ENCODE measurements at places on chromosomes 7 and 10.

DNA sequence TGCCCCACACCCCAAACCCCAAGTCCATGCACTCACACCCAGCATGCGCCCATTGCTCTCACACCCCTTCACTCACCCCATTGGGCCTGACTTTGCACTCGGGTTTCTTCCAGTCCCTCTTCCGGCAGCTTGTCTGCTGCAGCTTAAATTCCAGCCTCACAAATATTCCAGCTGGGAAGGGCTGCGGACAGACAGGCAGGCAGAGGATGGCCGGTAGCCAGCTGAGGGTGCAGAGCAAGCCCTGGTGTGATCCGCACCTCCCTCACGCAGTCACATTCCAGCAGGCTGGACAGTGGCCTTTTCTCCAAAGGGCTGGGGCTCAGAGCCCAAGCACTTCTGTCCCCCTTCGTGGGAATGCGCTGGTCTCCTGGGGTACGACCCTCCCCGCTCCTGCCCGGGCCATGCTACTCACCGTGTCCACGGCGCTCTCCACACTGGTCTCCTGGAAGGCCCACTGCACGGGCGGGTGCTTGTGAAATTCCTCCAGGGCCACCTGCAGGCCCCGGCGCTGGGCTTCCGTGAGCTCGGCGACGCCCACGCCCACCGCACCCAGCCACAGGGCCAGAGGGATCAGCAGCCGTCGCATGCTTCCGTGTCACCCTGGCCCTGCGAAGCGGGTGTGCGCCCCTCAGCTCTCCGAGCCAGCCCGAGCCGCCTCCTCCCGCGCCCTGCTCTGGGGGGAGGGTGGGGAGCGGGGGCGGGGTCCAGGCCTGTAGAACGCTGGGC is 1.2 kb downstream of the RARRES2 start:
- no peak for DNase-seq

DNA sequence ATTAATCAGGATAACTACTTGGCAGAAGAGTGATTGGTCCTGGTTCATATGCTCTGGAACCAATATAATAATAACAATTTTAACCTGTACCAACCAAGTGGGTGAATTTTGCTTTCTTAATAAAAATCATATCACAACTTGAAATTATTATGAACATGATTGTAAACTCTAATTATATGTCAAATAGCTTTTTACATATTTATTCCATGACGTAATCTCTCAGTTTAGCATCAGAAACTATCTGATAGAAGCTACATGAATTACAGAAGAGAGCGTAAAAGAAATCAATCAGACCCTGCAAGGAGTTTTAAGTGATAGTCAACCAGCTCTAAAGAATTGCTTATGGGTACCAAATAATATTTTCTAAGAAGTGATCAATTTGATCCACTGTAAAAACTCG is 10.1 kb downstream of the GNG11 start:
- no peak for DNase-seq

DNA sequence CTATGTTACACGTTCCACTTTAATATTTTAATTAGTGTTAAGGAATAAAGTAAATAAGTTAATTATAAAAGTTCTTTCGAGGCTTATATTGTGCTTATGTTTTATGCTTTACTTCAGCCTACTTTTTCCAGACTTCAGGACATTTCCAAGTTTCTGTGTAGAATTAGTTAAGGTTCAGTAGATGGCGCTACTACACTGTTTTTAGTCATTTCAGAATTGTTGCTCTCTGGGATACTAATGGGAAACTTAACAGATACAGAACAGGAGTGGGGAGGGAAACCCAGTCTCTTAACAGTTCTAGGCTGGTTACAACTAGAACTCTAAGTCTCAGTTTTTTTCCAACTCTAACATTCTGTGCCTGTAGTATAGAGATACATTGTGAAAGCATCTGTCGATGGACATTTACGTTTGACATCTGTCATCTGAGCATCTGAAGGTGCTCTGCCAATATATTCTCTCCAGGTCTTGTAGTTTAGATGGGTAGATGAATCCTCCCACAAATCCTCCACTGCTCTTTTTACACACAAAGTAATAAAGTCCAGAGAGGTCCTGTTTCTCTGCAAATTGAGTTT is 56.8 kb upstream of the FAM171A1 start:
- DNase-seq = no peak

DNA sequence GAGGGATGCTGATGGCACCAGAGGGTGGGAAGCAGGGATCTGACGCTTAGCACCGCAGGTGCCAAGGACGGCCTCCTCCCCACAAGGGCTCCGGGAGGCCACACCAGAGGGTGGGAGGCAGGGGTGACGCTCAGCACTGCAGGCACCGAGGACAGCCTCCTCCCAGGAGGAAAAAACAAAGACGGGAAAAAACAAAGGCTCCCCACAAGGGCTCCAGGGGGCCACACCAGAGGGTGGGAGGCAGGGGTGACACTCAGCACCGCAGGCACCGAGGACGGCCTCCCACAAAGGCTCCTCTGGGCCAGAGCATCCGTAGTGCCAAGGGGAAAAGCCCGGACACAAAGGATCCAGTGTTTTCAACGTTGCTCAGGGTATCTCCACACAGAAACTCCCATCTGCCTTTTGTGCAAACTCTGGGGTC is 25.6 kb downstream of the DIP2C start:
- DNase-seq = no peak

DNA sequence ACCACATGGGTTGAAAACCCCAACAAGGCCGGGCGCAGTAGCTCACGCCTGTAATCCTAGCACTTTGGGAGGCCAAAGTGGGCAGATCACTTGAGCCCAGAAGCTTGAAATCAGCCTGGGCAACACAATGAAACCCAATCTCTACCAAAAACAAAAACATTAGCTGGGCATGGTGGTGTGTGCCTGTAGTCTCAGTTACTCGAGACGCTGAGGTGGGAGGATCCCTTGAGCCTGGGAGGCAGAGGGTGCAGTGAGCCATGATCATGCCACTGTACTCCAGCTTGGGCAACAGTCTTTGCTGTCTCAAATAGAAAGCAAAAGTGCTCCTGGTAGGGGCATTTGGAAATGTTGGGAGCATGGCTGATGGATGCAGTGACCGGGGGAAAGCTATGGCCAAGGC is 209.6 kb upstream of the PLXNA4 start:
- DNase-seq = no peak

GRCh38 chr10:114811862-114812261 is 9.7 kb upstream of the FHIP2A start:
- no peak for DNase-seq

DNA sequence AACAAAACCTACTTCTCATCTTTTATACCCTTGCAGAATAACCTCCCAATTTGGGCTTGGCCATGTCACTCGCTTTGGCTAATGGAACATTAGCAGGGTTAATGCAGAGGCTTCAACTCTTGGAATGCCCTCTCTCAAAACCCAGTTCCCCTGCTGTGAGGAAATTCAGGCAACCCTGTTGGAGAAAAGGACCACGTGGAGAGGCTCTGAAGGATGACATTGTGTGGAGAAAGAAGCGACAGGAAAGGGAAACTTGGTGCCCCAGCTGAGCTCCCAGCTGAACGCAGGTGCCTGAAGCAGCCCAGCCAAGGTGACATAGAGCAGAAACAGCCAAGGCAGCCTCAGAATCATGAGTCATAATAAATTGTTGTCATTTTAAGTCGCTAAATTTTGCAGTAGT is 214.2 kb upstream of the GHITM start:
- DNase-seq = no peak

DNA sequence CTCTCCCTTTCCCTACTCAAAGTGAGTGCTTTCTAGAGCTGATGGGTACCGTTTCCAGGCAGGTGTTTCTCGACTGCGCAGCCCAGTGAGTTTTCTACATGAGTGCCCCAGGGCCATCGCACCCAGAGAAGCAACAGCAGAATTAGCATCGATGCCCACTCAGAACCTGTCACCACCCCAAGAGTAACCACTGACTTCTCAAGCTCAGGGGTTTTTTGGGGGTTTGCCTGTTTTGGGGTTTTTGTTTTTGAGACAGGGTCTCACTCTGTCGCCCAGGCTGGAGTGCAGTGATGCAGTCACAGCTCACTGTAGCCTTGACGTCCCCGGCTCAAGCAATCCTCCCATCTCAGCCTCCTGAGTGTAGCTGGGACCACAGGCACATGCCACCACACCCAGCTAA is 25.7 kb downstream of the SNX8 start:
- DNase-seq = no peak

GRCh38 chr10:76329891-76330575 is 898.6 kb downstream of the LRMDA start:
- no peak for DNase-seq

DNA sequence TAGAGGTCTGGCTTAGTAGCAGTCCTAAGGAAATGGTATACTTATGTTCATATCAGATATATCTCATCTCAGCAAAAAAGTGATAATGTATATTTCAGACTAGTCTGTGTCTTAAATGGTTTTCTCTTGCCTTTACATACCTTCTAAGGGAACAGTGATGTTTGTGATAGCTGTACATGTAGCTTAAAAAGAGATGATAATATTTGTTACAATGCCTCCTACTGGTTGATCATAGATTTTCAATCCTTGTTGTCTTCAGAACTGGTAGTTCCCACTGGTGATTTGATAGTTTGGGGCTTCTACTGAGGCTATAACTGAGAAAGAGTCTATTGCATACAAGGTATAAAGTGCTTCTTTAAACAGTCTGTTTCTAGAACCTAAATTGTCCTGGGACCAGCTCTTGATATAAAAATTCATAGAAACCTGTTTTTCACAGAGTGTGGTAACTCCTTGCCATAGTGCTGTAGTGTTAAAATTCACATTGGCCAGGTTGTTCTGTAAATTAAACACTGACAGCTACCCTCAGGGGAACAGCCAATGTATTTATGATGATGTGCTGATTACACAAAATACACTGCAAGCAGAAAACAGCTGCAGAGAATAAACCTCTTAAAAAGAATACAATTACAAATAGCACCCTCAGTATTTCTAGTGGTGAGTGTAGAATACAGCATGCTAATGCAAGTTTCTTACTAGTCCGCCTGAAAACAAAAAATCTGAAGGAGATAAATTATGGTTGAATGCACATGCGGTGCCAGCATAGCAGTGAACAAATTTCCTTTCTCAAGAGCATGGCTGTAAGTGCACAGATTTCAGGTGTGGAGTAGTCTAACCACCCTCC is 90.3 kb downstream of the BTRC start:
- DNase-seq = no peak

DNA sequence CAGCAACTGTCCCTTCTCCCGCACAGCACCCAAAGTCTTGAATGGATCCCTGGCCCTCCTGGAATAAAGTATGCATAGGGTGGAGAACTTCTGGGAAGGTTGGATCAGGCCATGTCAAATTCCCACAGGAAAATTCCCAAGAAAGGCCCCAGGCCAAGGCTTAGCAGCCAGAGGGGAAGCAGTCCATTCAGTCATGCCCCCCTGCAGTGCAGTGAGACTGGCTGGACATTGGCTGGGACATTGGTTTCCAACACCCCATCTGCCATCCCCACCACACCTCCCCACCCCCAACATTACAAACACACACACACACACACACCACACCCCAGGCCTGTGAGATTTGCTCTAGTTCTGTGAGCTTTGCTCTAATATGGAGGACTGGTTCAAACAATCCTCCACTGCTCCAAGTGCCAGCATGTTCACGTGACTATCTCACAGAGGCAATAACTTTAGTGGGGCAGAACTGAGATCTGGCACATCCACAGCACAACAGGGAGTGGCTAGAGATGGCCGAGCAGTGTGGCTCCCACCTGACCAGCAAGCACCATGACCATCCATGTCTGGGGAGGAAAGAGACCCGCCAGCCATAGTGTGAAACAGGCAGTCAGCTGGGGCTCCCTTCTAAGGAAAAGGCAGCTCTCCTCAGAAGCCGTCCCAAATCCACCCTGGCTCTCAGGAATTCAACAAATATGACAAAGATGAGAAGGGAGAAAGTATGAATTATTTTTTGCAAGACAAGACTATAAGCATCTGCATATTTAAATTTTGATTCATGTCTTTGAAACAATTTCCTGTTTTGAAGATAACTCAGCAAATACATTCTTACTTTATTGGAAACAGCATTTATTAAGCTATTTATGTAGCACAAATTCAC is 6.7 kb upstream of the FAM170B start:
- DNase-seq = no peak
